Activated CD4-positive, alpha-beta T cell treated with anti-CD3 and anti-CD28 coated beads, Interleukin-2, amount 50 U/mL, for 16 hours (primary cell): ENCODE measurements at places on chromosomes 1 and 21.
A peak's percentile ranks its signal among the peaks of the same experiment; 100 is the strongest.

DNA sequence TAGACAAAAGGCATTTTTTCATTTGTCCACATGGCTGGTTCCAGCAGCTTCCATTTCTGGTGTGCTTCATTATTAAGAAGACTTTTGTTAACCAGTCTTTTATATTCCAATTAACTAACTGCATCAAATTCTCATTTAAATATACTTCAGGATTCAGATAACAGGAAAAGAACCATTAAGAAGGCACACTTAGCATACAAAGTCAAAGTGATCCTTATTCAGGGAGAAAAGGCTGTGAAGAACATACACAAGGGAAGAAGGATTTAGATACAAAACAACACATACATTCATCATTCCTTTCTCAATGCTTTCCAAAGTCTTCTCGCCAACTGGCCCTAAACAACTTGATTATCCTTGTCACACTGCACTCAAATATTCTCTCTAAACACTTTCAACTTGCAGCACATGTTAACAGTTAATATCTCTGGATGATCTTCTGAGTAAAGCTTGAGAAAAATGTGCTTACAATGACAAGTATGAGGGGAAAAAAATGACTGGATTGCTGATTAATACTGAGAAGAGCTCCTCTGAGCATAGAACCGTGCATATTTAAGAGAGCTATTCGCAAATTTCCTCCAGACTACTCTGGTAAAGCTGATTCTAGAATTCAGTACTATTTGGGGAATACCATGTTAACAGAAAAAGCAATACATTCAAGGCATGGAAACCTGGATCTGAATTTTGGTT is 225.2 kb upstream of the TNR start:
- DNase-seq, result peak; percentile 53

DNA sequence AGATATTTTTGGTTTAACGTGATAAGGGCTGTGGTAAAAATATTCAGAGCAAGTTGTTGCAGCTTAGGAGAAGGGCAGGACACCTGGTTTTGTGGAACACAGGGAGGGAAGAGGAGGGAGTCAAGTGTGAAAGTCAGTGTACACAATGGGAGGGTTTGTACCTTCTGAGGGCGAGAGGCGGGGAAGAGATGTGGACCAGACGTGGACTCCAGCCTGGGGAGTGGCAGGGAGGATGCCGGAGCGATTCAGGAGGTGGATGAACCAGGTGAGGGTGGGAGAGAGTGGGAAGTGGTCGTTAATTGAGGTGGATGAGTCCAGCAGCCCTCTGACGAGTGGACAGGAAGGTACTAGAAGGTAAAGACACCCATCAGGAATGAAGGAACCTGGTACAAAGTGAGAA is 52.2 kb upstream of the IRF2BP2 start:
- DNase-seq, result no peak

DNA sequence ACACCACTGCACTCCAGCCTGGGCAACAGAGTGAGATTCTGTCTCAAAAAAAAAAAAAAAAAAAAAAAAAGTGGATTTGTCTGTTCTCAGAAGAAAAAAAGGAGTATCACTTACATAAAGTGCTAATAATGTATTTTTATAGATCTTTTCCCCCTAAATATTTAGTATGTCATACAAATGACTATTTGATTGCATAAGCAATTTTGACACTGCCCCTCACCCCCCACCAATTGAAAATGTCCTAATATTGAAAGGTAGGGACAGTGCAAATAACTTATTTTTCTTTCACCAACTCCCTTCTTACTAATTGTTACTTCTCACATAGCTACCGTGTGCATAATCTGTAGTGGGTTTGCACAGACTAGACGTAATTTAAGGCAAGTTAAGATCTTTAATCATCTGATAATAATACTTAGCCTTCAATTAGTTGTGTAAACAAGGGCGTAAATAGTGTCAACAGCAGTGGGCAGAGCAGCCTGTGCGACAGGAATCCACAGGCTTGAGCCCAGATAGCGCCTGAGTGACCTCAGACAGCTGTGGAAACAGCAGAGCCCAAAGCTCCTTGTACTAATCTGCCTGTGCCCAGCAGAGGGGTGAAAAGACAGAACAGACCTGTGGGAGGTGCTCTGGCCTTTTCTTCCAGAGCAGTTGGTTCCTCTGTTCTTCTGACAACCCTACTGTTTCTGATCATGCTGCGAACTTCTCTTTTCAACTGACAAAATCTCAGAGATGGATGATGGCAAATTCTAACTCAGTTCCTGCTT is 4.5 kb upstream of the IER5 start:
- peak; percentile 64 for DNase-seq

DNA sequence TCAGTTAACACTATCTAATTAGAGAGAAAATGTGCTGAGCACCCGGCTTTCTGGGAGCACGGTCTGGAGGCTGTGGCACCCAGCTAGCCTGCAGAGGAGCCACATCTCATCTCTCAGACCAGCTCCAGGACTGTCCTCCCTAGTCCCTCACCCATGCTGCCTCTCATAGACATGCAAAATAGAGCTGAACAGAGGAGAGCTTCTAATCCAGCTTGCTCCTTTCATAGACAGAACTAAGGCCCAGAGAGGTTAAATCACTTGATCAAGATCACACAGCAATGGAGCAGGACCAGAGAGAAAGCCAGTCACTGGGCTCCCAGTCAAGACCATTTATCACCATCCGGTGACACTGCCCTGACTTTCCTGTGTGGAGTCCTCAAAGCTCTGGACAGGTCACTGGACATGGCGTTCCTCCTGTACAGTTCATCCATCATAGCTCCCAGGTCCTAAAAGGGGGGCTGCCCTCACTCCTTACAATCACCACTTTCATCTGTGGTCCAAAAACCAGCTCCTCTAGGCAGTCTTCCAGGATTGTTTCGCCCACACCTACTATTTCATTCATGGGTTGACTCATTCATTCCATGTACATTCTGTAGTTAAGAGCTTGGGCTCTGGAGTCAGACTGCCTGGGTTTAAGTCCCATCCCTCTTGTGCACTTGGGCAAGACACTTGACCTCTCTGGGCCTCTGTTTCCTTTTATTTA is 8.8 kb upstream of the CAMK2N1 start:
- DNase-seq, result no peak

DNA sequence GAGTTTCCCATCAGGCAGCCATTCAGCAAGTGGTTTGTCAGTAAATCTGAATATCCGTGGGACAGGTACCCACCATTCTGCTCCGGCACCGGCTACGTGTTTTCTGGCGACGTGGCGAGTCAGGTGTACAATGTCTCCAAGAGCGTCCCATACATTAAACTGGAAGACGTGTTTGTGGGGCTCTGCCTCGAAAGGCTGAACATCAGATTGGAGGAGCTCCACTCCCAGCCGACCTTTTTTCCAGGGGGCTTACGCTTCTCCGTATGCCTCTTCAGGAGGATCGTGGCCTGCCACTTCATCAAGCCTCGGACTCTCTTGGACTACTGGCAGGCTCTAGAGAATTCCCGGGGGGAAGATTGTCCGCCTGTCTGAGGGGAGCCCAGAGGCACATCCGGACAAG is 48.4 kb downstream of the B3GALT5 start:
- no peak for DNase-seq

- no peak for DNase-seq
These were observed 4.8 kb downstream of the KCNA2 start for GRCh38 chr1:110601332-110601731.
